ENCODE measurements at places on chromosomes 6 and 20. TPM values are rescaled to one million over a fixed set of nuclear protein-coding genes. Genes with fewer than 3 reads are reported as not detected.
A peak's percentile ranks its signal among the peaks of the same experiment; 100 is the strongest.

GRCh38 chr20:19660808-19661378 lies 97.2 kb upstream of the RIN2 start:
- peaks cover 6% of the 10 kb centered on the region for H3K27me3 ChIP-seq
- no peak for DNase-seq
- H3K4me3 ChIP-seq: no peak overlapping the region
- no peak overlapping the region for H3K27ac ChIP-seq
- no peaks in the 10 kb centered on the region for H3K36me3 ChIP-seq

- no peaks in the 10 kb centered on the region for H3K27me3 ChIP-seq
- peaks cover 41% of the 10 kb centered on the region for H3K36me3 ChIP-seq
- H3K4me1 ChIP-seq: peaks cover 51% of the 10 kb centered on the region
- H3K27ac ChIP-seq: no peak overlapping the region
- no peak overlapping the region for H3K4me3 ChIP-seq
These were observed 3.7 kb downstream of the MRPS18A start for GRCh38 chr6:43683708-43684455.

GRCh38 chr6:70520575-70520974 lies 46.2 kb upstream of the SDHAF4 start:
- no peaks in the 10 kb centered on the region for H3K27me3 ChIP-seq
- no peaks in the 10 kb centered on the region for H3K4me1 ChIP-seq
- peaks cover 12% of the 10 kb centered on the region for H3K36me3 ChIP-seq
- no peak overlapping the region for H3K4me3 ChIP-seq
- peak; percentile 34 for DNase-seq
- H3K27ac ChIP-seq: no peak overlapping the region

Gene COL11A2
- polyA plus RNA-seq: not detected

GRCh38 chr6:75430631-75431325 lies 62.8 kb downstream of the FILIP1 start:
- H3K36me3 ChIP-seq: no peaks in the 10 kb centered on the region
- no peak overlapping the region for H3K4me3 ChIP-seq

DNA sequence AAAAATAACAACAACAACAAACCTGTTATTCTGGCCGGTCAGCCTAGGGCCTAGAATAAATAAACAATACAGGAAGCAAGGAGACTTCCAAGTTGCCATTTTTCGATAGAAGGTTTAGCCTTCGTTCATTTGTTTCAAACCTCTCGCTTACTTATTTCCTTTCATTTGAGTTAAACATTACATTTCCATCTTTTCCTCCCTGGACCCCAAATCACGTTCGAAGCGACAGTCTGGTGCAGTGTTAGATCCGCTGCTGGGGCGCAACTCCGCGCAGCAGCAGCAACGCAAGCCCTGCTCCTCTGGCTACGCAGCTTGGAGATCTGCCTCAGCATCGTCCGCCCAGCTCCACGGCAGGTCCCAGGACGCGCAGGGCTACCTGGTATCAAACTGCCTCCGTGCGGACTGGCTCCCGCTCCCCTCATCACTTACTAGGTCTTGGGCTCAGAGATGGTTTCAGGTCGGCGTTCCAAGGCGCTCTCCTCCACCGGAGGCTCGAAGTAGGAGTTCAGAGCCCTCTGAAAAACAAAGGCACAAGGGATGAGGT lies 530 bp downstream of the TDP2 start:
- H3K27ac ChIP-seq: peak overlapping the region; percentile 93
- peaks cover 9% of the 10 kb centered on the region for H3K4me1 ChIP-seq
- peaks cover 25% of the 10 kb centered on the region for H3K36me3 ChIP-seq
- peak overlapping the region; percentile 70 for H3K4me3 ChIP-seq
- peak; percentile 76 for DNase-seq

Gene AMD1
- 47.5 TPM for polyA plus RNA-seq

GRCh38 chr6:148790404-148790803 lies 43.6 kb downstream of the UST start:
- no peak overlapping the region for H3K4me3 ChIP-seq
- H3K27ac ChIP-seq: no peak overlapping the region

Gene GJA1
- 7.6 TPM for polyA plus RNA-seq

- H3K27ac ChIP-seq: no peak overlapping the region
- no peak for DNase-seq
- H3K27me3 ChIP-seq: peaks cover 63% of the 10 kb centered on the region
- peaks cover 6% of the 10 kb centered on the region for H3K4me1 ChIP-seq
These were observed 7.1 kb upstream of the GRM4 start for GRCh38 chr6:34152806-34153520.

Gene LY6G5C
- polyA plus RNA-seq: 2.7 TPM

DNA sequence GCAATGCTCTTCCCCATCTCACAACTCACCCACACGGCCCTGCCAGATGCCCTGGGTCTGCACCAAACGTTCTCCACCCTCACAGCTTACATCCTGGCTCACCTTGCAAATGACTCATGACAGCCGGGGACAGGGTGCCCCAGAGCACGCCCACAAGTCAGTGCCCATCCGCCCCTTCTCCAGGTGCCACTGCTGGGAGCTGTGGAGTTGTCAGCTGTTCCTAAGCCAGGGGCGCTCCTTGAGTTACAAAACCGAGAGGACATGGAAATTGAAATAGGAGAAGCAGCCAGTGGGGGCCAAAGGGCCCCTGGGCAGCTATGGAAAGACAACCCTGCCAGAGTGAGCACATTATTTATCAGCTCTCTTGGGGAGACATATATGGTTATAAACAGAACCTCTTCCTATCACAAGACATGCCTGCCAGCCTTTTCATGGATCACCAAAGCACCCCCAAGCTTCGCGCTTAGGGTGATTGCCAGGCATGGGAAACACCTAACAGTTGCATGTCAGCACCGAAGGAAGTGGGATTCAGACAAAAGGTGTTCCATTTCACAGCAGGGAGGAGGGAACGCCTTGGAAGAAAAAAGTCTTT lies 236.8 kb downstream of the LY86 start:
- H3K27ac ChIP-seq: no peak overlapping the region
- peak; percentile 41 for DNase-seq
- H3K27me3 ChIP-seq: no peaks in the 10 kb centered on the region
- no peaks in the 10 kb centered on the region for H3K36me3 ChIP-seq

DNA sequence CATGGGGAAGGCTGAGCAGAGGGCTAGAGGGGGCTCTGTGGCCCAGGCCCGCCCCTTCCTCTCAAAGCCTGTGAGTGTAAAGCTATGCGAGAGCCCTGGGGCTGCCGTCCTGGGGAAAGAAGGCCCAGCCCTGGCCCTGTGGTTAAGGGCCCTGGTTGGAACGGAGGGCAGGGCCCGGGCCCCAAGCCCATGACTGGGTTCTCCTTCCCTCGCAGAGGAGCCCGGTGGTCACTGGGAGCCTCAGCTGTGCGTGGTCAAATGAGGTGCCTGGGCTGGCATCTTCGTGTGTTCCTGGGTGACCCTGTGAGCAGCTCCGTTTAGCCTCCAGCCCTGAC lies 56.0 kb downstream of the SMOC2 start:
- no peaks in the 10 kb centered on the region for H3K27me3 ChIP-seq
- no peaks in the 10 kb centered on the region for H3K36me3 ChIP-seq
- H3K4me1 ChIP-seq: peaks cover 5% of the 10 kb centered on the region
- DNase-seq: no peak
- no peak overlapping the region for H3K4me3 ChIP-seq

- H3K4me3 ChIP-seq: no peak overlapping the region
- H3K27ac ChIP-seq: peak overlapping the region; percentile 58
- no peaks in the 10 kb centered on the region for H3K27me3 ChIP-seq
- peaks cover 47% of the 10 kb centered on the region for H3K4me1 ChIP-seq
- H3K36me3 ChIP-seq: no peaks in the 10 kb centered on the region
These were observed 161.4 kb downstream of the LY86 start for GRCh38 chr6:6749702-6750491.

DNA sequence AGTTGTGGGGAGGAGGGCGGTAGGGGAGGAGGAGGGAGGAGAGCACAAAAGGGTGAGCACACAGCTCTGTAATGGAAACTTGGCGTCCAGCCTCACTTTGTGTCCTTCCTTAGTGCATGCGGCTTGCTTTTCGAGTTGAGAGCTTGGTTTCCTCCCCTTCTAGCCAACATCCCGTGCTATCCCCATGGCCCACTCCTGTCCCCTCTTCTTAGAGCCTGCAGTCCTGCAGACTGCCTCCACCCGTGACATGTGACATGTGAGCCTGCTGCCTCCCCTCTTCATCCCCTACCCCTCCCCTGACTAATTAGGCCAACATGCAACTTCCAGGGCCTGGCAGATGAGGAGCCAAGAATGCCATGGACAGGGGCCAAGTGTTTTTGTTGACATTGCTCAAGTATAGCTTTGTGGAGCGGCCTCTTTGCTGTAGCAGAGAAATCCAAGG lies 63.2 kb downstream of the SLC24A3 start:
- peak overlapping the region; percentile 81 for H3K27ac ChIP-seq
- H3K4me3 ChIP-seq: no peak overlapping the region
- DNase-seq: peak; percentile 94

DNA sequence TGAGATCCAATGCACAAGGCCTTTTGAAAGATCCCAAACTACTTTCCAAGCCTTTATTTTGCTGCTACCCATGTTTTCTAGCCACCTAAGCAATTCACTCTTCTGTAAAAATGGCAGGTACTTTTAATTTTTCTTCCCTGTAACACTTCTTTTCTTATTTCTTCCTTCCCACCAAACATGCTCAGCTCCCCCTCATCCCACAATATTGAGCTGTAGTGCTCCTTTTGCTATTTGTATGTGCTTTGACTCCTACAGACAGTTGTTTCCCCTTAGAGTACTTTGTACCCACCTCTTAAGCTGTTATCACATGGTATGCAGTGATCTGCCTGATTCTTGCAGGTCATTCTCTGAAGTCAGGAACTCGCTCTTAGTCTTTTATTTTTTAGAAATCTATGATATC lies 49.3 kb downstream of the QKI start:
- H3K36me3 ChIP-seq: no peaks in the 10 kb centered on the region
- H3K4me3 ChIP-seq: no peak overlapping the region
- H3K27ac ChIP-seq: no peak overlapping the region
- peaks cover 58% of the 10 kb centered on the region for H3K4me1 ChIP-seq
- no peaks in the 10 kb centered on the region for H3K27me3 ChIP-seq

GRCh38 chr20:20603339-20603990 lies 109.0 kb downstream of the RALGAPA2 start:
- H3K27ac ChIP-seq: no peak overlapping the region
- H3K4me1 ChIP-seq: no peaks in the 10 kb centered on the region
- no peak overlapping the region for H3K4me3 ChIP-seq

- no peaks in the 10 kb centered on the region for H3K27me3 ChIP-seq
- peaks cover 5% of the 10 kb centered on the region for H3K36me3 ChIP-seq
- no peak overlapping the region for H3K4me3 ChIP-seq
- no peak for DNase-seq
These were observed 50.0 kb downstream of the PHF20 start for GRCh38 chr20:35821807-35822242.

- no peaks in the 10 kb centered on the region for H3K36me3 ChIP-seq
- no peak overlapping the region for H3K4me3 ChIP-seq
- no peaks in the 10 kb centered on the region for H3K27me3 ChIP-seq
- H3K27ac ChIP-seq: no peak overlapping the region
- H3K4me1 ChIP-seq: peaks cover 20% of the 10 kb centered on the region
These were observed 139.8 kb downstream of the LY86 start for GRCh38 chr6:6728169-6728941.

- no peak for DNase-seq
- peak overlapping the region; percentile 85 for H3K4me3 ChIP-seq
- H3K27me3 ChIP-seq: no peaks in the 10 kb centered on the region
- peak overlapping the region; percentile 26 for H3K27ac ChIP-seq
These were observed 2.5 kb downstream of the PPDPF start for GRCh38 chr20:63522981-63523611.

GRCh38 chr6:22651731-22652130 lies 82.4 kb downstream of the HDGFL1 start:
- H3K4me3 ChIP-seq: no peak overlapping the region
- H3K4me1 ChIP-seq: no peaks in the 10 kb centered on the region
- H3K27ac ChIP-seq: no peak overlapping the region
- no peaks in the 10 kb centered on the region for H3K27me3 ChIP-seq
- DNase-seq: no peak

Gene CLIC5
- 1.1 TPM for polyA plus RNA-seq

- no peak overlapping the region for H3K27ac ChIP-seq
- H3K36me3 ChIP-seq: no peaks in the 10 kb centered on the region
- H3K27me3 ChIP-seq: peaks cover 11% of the 10 kb centered on the region
These were observed 72.8 kb downstream of the CD83 start for GRCh38 chr6:14190191-14190928.

DNA sequence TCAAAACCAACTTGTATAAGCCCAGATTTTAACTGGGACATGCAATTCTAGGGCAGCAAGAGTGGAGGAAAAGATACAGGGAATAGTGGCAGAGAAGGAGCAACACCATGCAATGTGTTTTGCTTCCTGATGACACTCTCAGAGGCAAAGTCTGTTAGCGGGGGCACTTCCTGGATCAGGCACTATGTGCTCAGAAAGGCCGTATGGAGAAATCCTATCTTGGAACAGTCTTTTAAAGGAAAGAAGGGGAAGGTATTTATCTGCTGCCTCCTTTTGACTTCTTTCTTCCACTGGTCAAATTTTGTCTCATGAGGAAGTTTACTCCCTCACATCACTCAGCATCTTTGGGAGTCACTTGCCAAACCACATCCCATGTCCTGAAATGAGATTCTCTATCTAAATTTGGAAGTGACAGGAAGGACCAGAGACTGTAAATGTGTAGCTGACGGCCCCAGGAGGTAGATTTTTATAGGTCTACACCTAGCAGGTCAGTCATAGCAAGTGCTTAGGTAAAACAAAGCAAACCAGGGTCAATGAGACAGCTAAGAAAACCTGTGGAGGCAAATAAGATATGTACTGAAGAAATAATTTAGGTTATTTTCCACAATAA lies 91.7 kb upstream of the ELOVL5 start:
- no peak for DNase-seq
- no peaks in the 10 kb centered on the region for H3K36me3 ChIP-seq
- no peaks in the 10 kb centered on the region for H3K27me3 ChIP-seq
- H3K4me3 ChIP-seq: no peak overlapping the region

DNA sequence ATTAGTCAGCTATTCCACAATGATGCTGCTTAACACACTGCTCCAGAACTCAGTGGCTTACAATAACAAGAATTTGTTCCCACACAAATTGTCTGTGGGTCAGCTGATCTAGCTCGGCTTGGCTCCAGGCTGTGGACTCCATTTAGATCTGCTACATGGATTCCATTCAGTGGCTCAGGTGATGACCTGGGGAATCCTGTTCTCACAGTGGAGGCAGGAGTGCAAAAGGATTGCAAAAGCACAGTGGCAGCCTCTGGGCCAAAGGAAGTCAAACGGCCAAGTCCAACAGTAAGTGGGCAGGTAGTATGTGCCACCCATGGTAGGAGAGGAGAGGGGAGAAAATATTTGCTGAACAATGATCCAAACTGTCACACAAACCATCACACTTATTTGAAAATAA lies 15.8 kb upstream of the LRRN4 start:
- no peak overlapping the region for H3K27ac ChIP-seq
- DNase-seq: no peak
- no peaks in the 10 kb centered on the region for H3K27me3 ChIP-seq
- H3K4me3 ChIP-seq: no peak overlapping the region

- no peaks in the 10 kb centered on the region for H3K36me3 ChIP-seq
- H3K27ac ChIP-seq: no peak overlapping the region
- no peak overlapping the region for H3K4me3 ChIP-seq
- no peak for DNase-seq
- H3K27me3 ChIP-seq: no peaks in the 10 kb centered on the region
These were observed 63.3 kb downstream of the PSMB1 start for GRCh38 chr6:170489836-170490235.

Measured in stomach (tissue), 19 donors.